Hepatocyte (in vitro differentiated cells): ENCODE measurements at places on chromosomes 16 and 17. TPM values are rescaled to one million over a fixed set of nuclear protein-coding genes. Genes with fewer than 3 reads are reported as not detected.

Gene SPATA32
- total RNA-seq = not detected in 2 replicates

DNA sequence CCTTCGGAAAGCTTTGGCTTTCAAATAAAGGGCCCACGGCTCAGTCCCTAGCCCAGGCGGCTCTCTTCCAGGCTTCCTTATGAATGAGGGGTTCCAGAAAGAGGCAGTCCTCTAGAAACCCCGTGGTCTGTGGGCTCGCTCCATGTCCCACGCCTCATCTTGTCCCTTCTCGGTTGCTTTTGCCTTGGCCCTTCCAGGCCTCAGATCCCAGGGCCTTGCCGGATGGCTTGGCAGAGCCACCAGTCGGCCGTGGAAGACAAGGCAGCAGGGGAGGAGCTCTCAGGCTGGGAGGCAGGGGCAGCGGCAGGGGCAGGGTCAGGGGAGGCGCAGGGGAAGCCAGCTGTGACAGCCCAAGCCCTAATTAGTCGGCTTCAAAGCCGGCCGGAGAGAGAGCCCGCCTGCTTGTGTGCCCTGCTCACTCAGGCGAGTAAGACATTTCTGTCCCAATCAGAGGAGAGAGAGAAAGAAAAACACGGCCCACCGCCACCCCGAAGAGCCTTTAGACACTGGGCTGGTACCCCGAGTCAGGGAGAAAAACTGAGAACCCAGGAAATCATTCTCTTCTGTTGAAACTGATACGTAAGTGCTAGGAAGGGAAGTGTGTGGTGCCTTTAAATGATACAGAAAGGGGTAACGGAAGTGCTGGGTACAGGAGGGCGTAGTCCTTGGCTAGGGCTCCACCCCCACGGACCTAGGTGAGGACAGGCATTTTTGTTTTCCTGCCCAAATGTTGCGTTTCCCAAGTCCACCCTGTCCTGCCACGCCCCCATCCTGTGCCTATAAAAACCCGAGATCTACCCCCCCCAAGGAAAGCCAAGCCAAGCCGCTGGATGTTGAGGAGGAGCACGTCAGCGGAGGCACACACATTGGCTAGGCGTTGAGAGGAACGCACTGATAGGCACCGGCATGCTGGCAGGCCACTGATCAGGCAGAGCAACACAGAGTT, 27.8 kb upstream of the MEIOC start:
- DNase-seq = peak; percentile 19
- no peaks in the 10 kb centered on the region for H3K36me3 ChIP-seq
- no peaks in the 10 kb centered on the region for H3K27me3 ChIP-seq
- H3K27ac ChIP-seq = no peak overlapping the region
- H3K4me1 ChIP-seq = peaks cover 8% of the 10 kb centered on the region

GRCh38 chr16:20647736-20648135, 49.7 kb downstream of the ACSM1 start:
- H3K36me3 ChIP-seq = no peaks in the 10 kb centered on the region
- DNase-seq = no peak
- no peak overlapping the region for H3K4me3 ChIP-seq
- H3K27me3 ChIP-seq = no peaks in the 10 kb centered on the region

DNA sequence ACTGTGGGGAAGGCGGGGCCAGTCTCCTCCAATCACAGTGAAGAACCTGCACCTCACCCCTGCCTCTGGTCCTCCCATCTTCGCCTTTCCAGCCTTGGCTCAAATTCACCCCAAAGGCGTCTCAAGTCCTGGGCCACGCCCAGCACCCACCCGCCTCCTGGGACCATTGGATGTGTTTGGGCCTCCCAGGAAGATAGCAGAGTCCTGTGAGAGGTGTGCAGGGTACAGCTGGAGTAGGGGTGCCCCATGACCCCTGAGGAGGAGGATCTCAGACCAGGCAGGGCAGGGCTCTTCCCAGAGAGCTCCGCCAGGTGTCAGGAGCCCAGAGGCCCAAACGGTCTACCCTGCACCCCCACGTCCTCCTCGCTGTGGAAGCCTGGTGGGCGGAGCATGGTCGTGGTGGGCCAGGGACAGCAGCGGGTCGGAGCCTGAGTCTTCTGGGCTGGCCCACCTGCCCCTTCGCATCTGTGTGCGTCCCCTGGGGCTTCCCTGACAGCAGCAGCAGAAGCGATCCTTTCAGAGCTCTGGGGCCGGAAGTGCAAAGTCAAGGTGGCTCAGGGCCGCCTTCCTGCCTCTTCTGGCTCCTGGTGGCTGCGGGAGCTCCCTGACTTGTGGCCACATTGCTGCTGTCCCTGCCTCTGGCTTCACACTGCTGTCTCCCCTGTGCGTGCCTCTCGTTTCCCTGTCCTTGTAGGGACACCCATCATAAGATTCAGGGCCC, 34.9 kb upstream of the ZNF469 start:
- H3K4me1 ChIP-seq = no peaks in the 10 kb centered on the region
- H3K4me3 ChIP-seq = no peak overlapping the region
- no peak overlapping the region for H3K27ac ChIP-seq
- no peaks in the 10 kb centered on the region for H3K36me3 ChIP-seq
- DNase-seq = no peak

GRCh38 chr16:23930791-23931190, 95.0 kb downstream of the PRKCB start:
- H3K4me3 ChIP-seq = no peak overlapping the region
- H3K4me1 ChIP-seq = no peaks in the 10 kb centered on the region
- no peak overlapping the region for H3K27ac ChIP-seq
- H3K27me3 ChIP-seq = peaks cover 4% of the 10 kb centered on the region
- DNase-seq = no peak
- H3K36me3 ChIP-seq = no peaks in the 10 kb centered on the region

DNA sequence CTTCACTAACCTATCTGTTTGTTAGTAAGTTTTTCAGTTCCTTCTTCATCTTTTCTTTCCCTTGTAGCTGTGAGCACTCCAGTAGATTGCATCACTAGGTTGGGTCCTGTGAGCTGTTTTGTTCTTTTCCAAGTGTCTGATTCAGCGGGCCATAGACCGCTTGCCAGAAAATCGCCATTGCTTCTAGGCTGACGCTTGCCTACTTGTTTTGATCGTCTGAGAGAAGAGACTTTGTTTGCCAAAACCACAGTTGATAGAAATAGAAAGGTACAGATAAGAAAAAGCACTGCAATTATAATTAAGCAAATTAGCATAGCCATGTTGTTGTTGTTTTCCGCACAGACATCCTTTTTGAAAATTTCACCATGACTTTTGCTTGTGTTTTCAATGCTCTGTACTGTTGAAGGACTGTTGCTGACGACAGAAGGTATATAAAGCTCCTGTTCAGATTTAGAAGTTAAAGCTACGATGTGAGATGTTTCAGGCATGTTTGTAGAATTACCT, 3.1 kb downstream of the EVI2A start:
- no peak overlapping the region for H3K27ac ChIP-seq
- H3K4me3 ChIP-seq = no peak overlapping the region
- H3K4me1 ChIP-seq = no peaks in the 10 kb centered on the region
- DNase-seq = no peak
